ENCODE measurements at places on chromosomes 4 and X.

- DNase-seq, result no peak
These were observed 45.5 kb upstream of the RAB9B start for GRCh38 chrX:103877571-103877970.

DNA sequence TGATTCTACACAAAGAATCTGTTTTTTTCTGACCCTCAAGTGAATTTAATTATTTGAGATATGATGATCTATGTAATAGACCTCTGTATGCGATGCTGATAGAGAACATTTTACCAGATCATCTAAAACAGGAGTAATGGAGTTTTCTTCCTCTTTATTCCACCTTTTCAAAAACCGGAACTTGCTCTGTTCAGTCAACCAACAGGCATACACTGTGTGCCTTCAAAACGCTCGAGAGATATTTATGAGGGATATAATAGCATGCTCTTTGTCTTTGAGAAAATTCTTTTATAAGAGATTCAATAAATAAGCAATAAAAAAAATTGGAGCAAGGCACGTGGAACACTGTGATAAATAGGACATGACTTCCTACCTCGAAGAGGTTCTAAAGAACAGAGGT, 2.0 kb downstream of the NYX start:
- DNase-seq, result no peak

- no peak for DNase-seq
These were observed 44.3 kb downstream of the IL21 start for GRCh38 chr4:122576261-122577188.

DNA sequence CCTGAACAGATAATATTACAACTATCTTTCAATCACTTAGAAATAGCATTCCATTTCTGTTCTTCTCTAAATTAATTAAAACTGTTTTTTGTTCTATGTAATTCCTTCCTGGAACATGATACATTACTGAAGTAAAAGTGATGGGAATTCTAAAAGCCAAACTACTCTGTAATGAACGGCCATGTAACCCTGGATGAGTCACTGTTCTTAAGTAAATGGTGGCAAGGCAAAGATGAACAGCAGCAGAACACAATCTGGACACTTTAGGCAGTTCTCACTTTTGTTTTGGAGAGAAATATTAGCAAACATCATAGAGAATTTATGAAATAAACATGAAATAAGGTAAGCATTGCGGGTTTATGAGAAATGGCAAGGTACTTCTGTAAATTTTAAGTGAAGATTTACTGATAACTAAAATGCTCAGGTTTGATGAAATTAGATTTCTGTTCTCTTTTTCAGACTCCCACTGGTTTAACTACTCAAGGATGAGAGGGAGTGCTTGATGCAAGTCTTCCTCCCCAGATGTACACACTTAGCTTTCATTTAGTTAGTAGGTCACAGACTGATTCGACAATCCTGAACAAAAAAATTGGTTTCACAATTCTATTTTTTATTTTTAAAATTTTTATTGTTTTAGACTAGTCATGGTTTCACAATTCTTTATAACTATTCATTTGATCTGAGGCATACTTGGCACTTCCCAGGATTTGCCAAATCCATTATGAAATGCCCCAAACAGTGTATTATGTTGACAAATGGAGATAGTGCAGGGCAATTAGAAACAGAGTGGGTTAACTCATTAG, 964 bp upstream of the GPR82 start:
- DNase-seq, result no peak

DNA sequence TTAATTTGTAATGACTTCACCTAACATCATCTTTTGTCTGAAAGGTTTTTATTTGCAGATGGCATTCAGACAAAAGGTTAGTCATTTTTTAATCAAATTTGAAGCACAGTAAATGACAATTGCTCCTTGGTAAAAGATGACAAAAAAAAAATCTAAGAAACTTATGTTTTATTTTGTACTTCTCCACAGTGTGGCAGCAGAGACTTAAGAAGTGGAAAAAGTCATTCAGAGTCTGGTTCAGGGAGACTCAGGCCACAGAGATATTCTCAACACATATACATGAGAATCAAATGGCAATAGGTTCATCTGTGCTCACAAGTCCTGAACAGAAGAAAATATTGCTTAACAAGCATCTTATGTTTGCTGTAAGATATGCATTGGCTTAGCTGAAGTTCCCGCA, 436.2 kb downstream of the KCNIP4 start:
- no peak for DNase-seq

DNA sequence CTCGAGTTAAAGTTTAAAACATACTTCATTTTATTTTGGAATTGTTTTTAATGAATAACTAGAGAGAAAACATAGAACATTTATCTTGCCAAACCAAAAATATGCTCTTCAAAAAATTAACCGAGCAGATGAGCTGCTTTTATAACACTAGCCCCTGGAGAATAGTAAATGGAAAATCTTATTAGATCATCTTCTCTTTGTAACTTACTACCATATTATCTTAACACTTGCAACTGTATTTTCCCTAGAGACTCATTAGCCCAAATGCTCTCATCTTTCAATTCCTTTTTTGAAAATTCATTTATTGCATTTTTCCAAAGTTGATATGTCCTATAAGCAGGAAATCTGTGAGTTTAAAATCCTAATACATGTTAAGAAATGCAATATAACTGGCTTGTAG, 143.3 kb downstream of the CAMK2D start:
- no peak for DNase-seq

GRCh38 chrX:110125446-110126162, 122.7 kb downstream of the TMEM164 start:
- no peak for DNase-seq

- DNase-seq, result no peak
These were observed 14.6 kb downstream of the HERC3 start for GRCh38 chr4:88606832-88607231.

DNA sequence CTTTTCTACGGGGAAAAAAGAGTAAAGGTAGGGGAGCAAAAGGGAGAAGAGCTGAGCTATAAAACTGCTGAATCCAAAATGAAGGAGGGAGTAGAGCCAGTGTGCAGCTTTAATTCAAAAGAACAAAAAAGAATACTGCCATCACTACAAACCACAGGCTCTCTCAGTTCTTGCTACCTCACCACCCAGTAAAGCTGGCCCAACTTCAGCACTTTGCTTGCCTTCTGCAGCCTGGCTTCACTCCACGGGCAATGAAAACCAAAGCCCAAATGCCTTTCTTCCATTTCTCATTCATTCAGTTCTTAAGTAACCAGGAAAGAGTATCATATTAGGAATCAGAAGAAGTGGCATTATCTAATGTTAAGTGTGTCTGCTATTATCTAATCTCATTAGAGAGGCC, 376.8 kb downstream of the BCOR start:
- DNase-seq, result no peak

DNA sequence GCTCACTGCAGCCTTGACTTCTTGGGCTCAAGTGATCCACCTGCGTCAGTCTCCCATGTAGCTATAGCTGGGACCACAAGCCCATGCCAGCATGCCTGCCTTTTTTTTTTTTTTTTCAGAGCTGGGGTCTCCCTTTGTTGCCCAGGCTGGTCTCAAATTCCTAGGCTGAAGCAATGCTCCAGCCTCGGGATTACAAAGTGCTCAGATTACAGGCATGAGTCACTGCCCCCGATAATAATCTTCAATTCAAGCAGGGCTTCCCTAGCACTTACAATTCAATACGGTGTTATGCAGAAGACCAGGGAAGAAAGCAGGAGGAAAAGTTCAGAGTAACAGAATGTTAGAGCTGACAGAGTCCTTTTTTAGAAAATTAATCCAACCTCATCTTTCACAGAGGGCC, 26.1 kb downstream of the OTOP1 start:
- no peak for DNase-seq

GRCh38 chr4:108244606-108245005, 75.9 kb upstream of the LEF1 start:
- DNase-seq, result no peak

GRCh38 chrX:73812256-73812655, 249.3 kb downstream of the CHIC1 start:
- no peak for DNase-seq

- DNase-seq, result no peak
These were observed 109.2 kb downstream of the ARHGAP10 start for GRCh38 chr4:147840838-147841738.

DNA sequence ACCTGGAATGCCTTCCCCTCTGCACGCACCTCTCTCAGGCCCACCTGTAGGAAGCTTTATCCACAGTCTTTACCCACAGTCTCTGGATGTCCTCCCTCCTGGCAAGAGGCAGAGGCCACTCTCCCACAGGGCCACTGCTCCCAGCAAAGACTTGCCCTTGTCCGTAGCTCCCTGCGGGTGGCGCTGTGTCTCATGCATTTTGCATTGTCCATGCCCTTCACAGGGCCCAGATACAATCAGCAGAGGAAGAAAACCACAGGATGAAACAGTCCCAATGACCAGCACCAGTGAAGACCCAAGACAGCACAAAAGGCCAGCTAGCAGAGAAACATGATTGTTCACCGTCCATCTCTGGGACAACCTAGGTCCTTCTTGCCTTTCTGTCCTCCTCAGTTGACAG, 2.1 kb upstream of the NSG1 start:
- no peak for DNase-seq

GRCh38 chr4:152776352-152776751, 3.2 kb downstream of the TIGD4 start:
- DNase-seq, result no peak

GRCh38 chr4:126396703-126397102, 1081.9 kb downstream of the FAT4 start:
- no peak for DNase-seq

DNA sequence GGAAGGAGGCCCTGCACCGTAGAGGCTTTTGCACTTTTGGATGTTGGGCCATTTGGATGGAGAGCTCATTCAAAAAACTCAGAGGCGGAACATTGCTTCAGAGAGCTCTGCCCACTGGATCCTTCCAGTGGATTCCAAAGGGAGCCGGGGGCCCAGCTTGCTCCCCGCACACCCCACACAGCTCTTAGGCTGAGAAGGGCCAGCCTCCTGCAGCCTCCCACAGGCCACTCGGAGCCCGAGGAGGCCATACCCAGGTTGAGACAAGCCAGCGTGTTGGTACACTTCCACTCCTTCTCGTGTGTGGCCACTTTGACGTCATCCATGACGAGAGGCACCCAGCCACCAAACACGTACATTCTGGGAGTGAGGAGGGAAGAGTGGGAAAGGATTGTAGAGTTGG, 10.3 kb downstream of the HCFC1 start:
- DNase-seq, result no peak

- DNase-seq, result no peak
These were observed 1.2 kb downstream of the CXCL3 start for GRCh38 chr4:74037076-74037955.
